ENCODE measurements at places on chromosomes 12 and 14. TPM values are rescaled to one million over a fixed set of nuclear protein-coding genes. Genes with fewer than 3 reads are reported as not detected.

Gene C14orf132
- 1.2 TPM for total RNA-seq

Gene EPYC
- total RNA-seq, result not detected

GRCh38 chr14:75714991-75715390 is 53.9 kb downstream of the TTLL5 start:
- H3K27me3 ChIP-seq, result no peaks in the 10 kb centered on the region
- peaks cover 3% of the 10 kb centered on the region for H3K4me1 ChIP-seq
- peaks cover 14% of the 10 kb centered on the region for H3K36me3 ChIP-seq
- no peak for DNase-seq

DNA sequence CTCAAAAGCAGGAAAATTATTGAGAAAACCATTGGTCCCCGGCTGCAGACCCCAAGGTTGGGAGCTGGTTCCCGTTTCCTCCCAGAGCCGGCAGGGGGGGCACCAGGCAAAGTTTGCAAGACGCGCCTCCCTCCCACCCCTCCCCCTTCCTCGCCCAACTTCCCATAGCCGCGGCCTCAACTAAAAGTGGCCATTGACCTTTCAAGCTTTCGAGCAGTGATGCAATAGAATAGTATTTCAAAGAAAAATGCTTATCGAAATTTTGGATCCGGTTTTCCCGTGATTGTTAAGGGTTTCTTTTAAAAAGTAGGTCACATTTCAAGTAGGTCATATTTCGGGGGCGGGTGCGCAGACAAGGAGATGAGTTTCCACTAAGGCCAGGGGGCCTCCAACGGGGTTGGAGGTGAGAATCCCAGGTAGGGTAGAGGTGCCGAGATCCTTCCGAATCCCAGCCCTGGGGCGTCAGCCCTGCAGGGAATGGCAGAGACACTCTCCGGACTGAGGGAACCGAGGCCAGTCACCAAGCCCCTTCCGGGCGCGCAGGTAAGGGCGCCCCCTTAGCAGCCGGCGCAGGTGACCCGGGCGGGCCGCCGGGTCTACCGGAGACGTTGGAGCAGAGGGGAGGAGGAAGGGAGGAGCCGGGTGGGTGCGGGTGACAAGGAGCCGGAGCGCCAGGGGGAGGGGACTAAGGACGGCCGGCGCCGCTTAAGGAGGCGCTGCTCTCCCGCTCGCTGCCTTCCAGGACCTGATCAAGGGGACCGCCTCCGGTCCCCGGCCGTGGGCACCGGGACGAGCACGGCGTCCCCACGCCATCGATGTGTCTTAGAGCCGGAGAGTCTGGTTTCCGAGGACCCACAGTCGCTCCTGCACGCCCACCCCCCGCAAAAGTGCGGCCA is 2.6 kb upstream of the SOCS2 start:
- DNase-seq, result peak; percentile 79
- H3K27me3 ChIP-seq, result peaks cover 16% of the 10 kb centered on the region
- peaks cover 34% of the 10 kb centered on the region for H3K36me3 ChIP-seq
- H3K4me3 ChIP-seq, result peak overlapping the region; percentile 88

Gene TAS2R8
- not detected for total RNA-seq

DNA sequence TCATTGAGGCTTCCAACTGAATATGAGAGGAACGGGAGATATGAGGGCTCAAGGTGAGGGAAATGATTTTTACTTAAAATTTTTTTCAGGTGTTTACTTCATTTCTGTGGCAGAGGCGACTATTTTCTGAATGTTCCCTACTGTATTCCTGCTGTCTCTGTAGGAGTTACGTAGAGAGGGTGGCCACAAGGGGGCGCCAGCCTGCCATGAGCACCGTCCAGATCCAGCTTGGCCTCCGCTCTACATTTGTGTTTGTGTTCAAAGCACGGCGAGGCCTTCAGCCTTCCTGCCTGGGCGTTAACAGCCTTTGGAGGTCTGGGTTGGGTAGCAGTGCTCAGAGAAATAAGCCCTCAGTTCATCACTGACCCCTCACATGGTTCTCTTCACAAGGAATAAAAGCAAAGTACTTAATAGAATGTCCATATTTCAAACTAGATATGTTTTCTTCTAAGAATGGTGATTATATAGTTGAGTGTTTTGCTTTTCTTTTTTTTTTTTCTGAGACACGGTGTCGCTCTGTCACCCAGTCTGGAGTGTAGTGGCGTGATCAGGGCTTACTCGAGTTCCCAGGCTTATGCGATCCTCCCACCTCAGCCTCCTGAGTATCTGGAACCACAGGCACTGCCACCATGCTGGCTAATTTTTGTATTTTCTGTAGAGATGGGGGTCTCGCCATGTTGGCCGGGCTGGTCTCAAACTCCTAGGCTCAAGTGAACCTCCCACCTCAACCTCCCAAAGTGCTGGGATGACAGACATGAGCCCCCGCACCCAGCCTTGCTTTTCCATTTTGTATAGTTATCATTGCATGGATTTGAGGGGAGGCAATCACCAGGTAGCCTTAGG is 22.3 kb downstream of the CKB start:
- no peaks in the 10 kb centered on the region for H3K27me3 ChIP-seq
- peak overlapping the region; percentile 25 for H3K27ac ChIP-seq
- no peak overlapping the region for H3K4me3 ChIP-seq

DNA sequence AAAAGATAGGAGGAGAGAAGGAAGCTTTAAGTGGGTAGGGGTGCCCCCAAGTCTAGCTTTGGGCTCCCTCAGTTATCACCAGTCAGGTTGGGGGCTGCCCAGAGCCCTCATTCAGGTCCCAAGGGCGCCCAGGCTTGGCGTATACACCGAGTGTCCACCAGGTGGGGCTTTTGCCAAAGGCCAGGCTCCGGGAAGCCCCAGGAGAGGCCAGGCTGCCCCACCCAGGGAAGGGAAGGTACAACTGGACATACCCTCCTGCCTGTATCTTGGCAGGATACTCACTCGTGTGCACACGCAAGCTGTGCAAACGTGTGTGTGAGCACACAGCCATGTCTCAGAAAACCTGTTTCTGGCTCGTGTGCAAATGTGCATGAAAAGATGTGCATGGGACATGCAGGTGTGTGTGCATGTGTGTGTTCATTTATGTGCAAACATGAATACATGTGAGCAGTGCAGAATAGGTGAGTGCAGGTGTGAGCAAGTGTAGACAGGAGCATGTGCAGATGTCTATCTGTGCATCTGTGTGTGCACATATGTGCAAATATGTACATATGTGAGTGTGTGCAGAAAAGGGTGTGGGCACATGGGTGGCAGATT is 103.9 kb upstream of the MYL2 start:
- peak; percentile 49 for DNase-seq
- H3K27ac ChIP-seq, result no peak overlapping the region
- no peaks in the 10 kb centered on the region for H3K4me1 ChIP-seq
- no peak overlapping the region for H3K4me3 ChIP-seq

GRCh38 chr12:116406529-116406928 is 129.0 kb upstream of the MED13L start:
- H3K4me3 ChIP-seq, result no peak overlapping the region
- no peak for DNase-seq
- peaks cover 3% of the 10 kb centered on the region for H3K4me1 ChIP-seq
- H3K27me3 ChIP-seq, result no peaks in the 10 kb centered on the region

- H3K4me3 ChIP-seq, result no peak overlapping the region
- no peaks in the 10 kb centered on the region for H3K36me3 ChIP-seq
- H3K27me3 ChIP-seq, result peaks cover 3% of the 10 kb centered on the region
- no peak overlapping the region for H3K27ac ChIP-seq
Observed at GRCh38 chr14:66109426-66109825, 376.7 kb upstream of the CCDC196 start.

Gene SLC8A3
- total RNA-seq, result not detected

- H3K36me3 ChIP-seq, result peaks cover 53% of the 10 kb centered on the region
- H3K4me1 ChIP-seq, result no peaks in the 10 kb centered on the region
- no peak overlapping the region for H3K4me3 ChIP-seq
Observed at GRCh38 chr14:32134448-32135097, 57.5 kb downstream of the ARHGAP5 start.

DNA sequence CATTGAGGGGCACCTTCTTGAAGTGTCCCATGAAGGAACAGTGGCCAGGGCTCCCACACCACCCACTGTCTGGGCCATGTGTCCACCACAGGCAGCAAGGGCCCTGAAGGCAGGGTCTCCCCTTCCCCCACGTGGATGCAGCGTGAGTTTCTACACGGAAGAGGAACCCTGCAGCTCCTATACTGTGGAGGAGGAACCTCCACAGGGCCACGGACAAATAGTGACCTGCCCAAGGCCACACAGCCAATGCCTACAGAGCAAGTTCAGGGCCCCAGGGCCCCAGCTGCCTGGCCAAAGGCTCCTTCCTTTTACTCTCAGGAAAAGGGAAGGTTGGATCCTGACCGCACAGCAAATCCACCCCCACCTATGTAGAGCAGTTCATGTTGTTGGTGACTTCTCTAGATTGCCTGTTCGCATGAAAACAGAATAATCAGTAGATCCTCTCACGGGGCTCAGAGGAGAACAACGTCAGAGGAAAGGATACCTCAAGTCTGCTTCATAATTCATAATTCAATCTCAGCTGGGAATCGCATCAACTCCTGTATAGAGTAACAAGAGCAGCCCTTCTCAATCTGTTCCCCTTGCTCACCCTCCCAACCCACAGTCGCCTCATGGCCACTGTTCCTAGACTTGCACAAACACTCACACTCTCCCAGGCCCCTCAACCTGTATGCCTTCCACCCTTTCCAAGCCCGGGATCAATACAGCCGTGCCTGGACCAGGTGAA is 11.1 kb upstream of the KRT73 start:
- DNase-seq, result peak; percentile 4
- peaks cover 6% of the 10 kb centered on the region for H3K36me3 ChIP-seq
- H3K27ac ChIP-seq, result peak overlapping the region; percentile 91

Gene C1QL4
- total RNA-seq, result not detected

DNA sequence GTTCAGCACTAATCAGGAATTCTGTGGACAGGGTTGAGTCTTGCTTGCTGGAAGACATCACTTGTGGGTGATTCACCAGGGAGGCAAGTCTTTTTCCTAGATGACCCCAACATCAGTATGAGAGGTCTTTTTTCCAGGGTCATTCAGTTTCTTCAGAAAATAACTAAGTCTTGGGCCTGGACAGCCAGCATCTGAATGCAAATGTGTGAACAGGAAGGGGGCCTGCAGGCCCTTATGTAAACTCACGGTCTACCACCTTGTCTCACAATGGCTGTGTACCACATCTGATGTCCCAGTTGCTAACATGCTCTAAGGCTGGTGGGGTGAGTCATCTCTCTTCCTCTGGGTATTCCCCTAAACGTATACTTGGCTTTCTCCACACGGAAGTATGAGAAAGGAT is 79.2 kb downstream of the HECTD4 start:
- H3K27me3 ChIP-seq, result no peaks in the 10 kb centered on the region
- DNase-seq, result peak; percentile 42
- H3K4me1 ChIP-seq, result peaks cover 8% of the 10 kb centered on the region

DNA sequence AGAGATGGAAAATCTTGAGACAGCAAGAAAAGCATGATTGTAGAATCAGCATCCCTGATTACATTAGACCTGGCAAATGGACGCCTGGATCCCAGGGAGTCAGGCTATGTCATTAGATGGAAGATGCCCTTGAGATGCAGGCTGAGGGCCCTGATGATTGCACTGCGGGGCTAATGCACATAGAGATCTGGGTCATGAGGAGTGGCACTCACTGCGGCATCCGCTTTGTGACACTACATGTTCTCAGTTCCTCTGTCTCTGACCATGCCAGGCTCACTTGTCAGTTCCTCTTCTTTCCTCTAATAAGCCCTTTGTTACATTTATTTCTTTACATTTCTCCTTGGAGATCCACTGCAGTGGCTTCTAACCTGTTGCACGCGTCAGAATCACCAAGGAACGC is 70.1 kb upstream of the GPATCH2L start:
- no peaks in the 10 kb centered on the region for H3K27me3 ChIP-seq
- no peaks in the 10 kb centered on the region for H3K36me3 ChIP-seq
- no peak overlapping the region for H3K27ac ChIP-seq
- H3K4me3 ChIP-seq, result no peak overlapping the region

Gene IL22
- total RNA-seq, result 0.42 TPM

DNA sequence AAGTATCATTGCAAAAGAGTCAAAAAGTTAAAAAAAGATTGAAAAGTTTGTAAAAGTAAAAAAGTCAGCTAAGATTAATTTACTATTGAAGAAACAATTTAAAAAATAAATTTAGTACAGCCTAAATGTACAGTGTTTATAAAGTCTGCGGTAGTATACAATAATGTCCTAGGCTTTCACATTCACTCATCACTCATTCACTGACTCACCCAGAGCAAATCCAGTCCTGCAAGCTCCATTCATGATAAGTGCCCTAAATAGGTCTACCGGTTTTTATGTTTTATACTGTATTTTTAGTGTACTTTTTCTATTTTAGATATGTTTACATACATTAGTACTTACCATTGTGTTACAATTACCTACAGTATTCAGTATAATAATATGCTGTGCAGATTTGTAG is 43.9 kb upstream of the ABCC9 start:
- H3K27me3 ChIP-seq, result peaks cover 8% of the 10 kb centered on the region
- H3K4me3 ChIP-seq, result no peak overlapping the region
- H3K27ac ChIP-seq, result no peak overlapping the region

DNA sequence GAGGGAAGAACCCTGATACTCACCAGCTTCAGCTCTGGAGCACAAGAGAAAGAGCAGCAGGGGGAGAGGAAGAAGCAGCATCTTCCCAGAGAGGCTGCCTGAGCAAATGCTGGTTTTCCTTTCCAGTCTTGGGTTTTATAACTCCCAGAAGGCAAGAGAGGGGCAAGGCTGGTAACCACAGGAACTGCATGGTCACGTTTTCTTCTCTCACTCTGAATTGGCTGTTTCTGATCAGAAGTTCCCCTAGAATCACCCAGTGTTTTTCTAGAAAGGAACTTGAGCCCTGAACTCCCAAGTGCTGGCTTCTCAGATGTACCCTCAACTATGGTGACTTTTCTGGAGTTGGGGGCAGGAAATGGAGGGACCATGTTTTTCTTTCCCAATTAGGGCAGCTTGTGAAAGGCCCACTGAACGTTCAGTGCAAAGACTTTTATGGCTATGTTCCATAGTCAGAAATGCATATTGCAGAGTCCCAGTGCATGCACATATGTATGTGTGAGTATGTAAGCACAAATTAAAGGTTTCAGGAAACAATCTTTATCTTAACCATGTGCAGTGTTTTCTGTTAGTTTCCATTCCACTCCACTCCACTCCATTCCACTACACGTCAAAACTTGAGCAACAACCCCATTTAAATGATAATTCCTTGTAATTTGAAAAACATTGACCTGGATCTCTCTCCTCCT is at the start of gene CMA1:
TSS of gene CMA1 (minus strand) at position 111 of the 686 bp plus-strand sequence. CDS start at position 81, 30 bp downstream.
- no peak for DNase-seq
- no peaks in the 10 kb centered on the region for H3K36me3 ChIP-seq
- H3K4me1 ChIP-seq, result peaks cover 12% of the 10 kb centered on the region
- peaks cover 14% of the 10 kb centered on the region for H3K27me3 ChIP-seq

Gene PIWIL1
- not detected for total RNA-seq

GRCh38 chr12:116821291-116821690 is 60.0 kb downstream of the HRK start:
- no peak for DNase-seq
- no peak overlapping the region for H3K27ac ChIP-seq
- peaks cover 4% of the 10 kb centered on the region for H3K27me3 ChIP-seq
- no peak overlapping the region for H3K4me3 ChIP-seq

Gene IRAK3
- 0.89 TPM for total RNA-seq

GRCh38 chr14:62592877-62593276 is 452.4 kb downstream of the KCNH5 start:
- no peak overlapping the region for H3K4me3 ChIP-seq
- no peaks in the 10 kb centered on the region for H3K27me3 ChIP-seq
- H3K4me1 ChIP-seq, result no peaks in the 10 kb centered on the region
- no peaks in the 10 kb centered on the region for H3K36me3 ChIP-seq
- H3K27ac ChIP-seq, result no peak overlapping the region

Gene MFAP5
- not detected for total RNA-seq

Gene PROX2
- total RNA-seq, result not detected
